NCI-H1092 (cell line): ENCODE measurements at places on chromosomes 7 and 10.

- no peak for DNase-seq
Measured at GRCh38 chr7:44393238-44394111, 68.1 kb upstream of the CAMK2B start.

- DNase-seq: peak; percentile 92
Measured at GRCh38 chr7:35003679-35004303, 33.5 kb downstream of the DPY19L1 start.

- DNase-seq: no peak
Measured at GRCh38 chr10:71998840-71999194, 34.6 kb downstream of the CHST3 start.

DNA sequence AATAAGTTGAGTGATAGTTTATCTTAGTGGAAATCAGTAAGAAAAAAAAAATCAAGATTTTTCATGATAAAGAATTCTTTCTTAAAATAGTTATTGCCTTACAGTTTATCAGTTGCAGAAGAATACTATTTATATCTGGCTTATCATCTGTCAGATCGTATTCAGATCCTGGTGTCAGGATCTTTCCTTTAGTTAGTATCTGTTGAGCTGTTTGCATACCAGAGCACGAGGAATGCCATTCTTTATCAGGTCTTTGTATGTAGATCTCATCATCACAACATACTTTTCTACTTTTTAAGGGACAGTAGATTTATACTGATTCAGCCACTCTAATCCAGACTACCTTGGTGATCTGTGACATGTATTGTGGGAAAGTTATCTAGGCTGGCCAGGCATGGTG lies 12.5 kb downstream of the ENO4 start:
- DNase-seq: no peak

DNA sequence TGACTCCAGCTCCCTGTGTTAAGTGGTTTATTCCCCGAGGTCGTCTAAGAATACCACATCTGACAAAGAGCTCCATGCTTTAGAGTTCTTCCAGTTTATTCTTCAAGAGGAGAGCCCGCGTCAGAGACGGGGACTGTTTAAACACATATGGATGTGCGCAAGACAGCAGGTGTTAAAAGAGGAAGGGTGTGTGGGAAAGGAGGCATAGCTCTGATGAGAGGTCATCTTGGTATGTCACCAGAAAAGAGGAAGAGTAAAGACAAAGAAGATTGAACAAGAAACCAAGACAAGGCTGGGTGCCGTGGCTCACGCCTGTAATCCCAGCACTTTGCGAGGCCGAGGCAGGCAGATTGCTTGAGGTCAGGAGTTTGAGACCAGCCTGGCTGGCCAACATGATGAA lies 258.7 kb downstream of the CCDC3 start:
- no peak for DNase-seq

DNA sequence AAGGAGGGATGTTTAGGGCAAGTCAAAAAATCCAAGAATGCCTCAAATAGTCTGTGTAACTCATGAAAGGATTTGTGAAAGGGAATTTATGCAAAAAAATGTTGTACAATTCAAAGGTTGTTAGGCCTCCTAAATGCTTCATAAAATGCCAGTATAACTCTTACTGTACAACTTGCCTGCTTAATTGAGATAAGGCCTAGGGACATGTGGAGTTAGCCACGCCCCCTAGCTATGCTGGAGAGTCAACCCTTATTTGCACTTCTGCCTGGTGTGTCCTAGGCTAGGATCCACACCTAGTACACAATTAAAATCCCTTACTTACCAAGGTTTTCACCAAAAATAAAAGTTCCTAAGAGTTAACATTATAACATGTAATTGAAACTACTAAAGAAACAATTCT lies 77.2 kb downstream of the ZNF680 start:
- DNase-seq: no peak

DNA sequence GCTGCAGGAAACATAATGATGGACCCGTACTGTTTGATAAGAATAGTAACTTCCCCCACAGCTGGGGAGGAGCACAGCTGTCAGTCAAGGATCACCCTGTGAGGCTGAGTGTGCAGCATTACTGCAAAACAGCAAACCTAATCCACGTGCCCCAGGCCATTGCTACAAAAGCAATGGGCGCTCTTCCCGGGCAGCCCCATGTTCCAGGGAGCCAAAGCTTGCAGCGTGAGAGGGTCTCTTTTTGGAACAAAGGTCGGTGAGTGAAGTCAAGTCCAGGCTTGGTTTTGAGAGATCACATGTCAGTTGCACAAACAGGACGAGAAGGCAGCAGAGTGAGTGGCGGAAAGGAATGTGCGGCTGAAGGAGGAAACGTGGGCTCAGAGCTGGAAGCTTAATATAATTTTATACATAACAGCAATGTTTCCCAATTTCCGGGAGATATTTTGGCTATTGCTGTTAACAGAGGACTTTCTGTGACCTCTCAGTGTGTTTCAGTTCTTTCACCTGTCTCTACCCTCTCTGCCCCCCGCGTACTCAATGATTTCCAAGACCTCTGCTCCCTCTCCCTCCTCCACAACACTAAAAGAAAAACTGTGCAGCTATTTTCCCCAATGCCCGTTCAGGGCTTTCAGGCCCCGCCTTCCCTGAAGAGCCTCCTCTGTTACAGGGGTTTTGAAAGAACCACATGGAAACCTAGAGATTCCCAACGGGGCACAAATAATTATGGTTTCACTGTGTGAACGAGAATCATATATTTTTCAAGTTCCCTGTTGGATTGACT lies 128.9 kb downstream of the MTPAP start:
- DNase-seq: no peak

GRCh38 chr10:86657011-86657395 lies 2.7 kb downstream of the OPN4 start:
- DNase-seq: no peak

GRCh38 chr7:8160779-8161345 lies 101.1 kb downstream of the ICA1 start:
- no peak for DNase-seq

- DNase-seq: no peak
Measured at GRCh38 chr10:68043030-68043429, 32.1 kb downstream of the HERC4 start.

GRCh38 chr7:43501870-43502269 lies 81.0 kb upstream of the STK17A start:
- DNase-seq: no peak

DNA sequence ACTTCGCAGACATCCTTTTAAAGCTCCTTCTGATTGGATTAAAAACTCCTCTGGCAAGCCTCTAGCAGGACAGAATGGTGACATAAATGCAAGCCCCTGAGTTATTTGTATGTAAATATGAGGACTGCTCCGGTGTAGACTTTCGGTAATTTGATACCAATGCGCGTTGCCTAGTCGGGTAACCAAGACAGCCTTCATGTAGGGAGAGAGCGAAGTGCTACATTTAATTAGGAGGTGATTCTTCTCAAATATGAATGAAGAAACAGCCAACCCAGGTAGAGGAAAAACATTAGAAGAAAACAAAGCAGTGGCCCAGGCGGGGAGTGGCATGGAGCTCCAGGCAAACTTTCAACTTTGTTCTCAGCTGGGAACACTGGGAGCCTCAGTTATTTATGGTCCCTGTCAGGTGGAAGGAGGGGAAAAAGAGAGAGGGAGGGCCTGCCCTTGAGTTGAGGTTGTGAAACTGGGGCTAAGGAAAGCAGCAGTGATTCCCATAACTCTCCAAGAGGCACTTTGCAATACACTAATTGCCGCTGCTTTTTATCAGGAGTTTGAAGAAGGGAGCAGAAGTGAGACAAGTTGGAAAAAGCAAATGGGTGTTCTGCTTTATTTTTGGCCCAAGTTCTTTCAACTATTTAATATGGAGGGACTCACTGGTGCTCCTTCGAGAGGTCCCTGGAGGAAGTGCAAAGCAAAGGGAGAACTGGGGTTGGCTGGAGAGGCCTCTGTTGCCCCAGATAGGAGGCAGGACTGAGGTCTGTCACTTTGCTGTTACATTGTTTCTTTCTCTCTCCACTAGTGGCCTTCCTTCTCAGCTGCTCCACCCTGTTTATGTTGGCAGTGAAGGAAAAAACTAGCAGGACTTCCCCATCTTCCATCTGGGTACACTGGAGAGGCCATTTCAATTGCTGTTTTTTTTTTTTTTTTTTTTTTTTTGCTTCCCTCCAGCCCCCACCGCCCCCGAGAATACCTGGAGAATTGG lies 234.6 kb upstream of the CCDC6 start:
- no peak for DNase-seq

DNA sequence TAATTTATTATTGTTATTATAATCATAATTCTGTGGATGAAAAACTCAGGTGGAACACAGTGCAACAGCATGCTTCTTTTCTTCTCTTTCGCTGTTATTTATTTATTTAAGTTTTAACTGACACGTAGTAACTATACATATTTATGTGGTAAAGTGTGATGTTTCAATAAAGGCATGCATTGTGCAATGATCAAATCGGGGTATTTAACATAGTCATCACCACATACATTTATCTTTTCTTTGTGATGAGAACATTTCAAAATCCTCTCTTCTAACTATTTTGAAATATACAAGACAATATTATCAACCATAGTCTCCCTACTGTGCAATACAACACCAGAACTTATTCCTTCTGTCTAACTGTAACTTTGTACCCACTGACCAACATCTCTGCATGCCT lies 152.5 kb upstream of the LYZL1 start:
- DNase-seq: no peak

DNA sequence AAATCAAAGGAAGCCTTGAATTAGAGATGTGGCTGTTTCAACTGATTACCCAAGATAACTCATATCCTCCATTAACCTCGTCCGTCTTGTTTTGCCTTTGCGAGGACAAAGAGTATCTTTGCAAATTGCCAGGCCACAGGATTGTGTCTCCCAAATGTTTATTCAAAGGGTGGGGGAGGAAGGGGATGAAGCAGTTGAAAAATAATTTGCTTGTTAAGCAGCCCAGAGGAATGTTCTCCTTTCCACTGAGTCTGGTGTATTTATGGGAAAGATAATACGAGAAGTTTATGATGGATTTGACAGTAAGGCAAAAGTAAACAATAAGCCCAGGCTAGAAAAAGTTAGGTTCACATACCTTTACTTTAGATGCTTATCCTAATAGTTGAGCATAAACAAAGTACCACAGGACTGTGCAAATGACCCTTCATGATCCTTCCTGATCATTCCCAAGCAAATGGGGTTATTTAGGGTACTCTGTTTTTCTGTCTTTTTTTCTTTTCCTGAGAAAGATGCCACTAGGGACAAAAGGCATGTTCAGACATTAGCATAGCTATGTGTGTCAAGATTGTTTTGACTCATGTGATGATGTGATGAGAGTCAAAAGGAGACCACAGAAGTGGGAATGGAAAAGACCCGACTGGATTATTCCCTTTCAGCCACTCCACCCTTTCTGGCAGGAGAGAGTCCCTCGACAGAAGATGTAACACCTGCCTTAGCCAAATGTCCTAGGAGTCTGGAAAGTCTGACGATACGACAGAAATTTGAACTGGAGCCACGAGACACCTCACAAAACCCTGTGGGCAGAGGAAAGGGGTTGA lies 243.0 kb upstream of the GLI3 start:
- no peak for DNase-seq

DNA sequence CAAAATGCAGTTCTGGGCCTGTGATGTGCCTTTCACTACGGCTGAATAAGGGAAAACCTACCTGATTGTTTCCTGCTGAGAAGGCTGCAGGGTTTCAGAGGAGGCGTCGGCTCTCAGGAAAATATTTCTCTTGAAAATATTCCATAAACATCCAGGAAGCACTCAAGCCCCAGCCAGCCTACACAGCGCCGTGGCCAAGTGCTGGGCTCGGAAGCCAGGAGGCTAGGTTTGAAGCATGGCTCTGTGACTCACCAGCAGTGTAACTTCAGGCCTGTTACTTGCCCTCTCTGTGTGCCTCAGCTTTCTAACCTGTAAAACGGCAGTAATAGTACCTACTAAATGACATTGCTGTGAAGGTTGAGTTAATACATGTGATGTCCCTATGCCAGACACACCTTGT lies 399.1 kb downstream of the GATA3 start:
- no peak for DNase-seq

GRCh38 chr7:156155988-156156733 lies 343.9 kb upstream of the SHH start:
- DNase-seq: no peak

GRCh38 chr7:102463841-102464576 lies 654 bp downstream of the ALKBH4 start:
- DNase-seq: no peak

GRCh38 chr10:24822590-24822989 lies 98.9 kb upstream of the ARHGAP21 start:
- no peak for DNase-seq

DNA sequence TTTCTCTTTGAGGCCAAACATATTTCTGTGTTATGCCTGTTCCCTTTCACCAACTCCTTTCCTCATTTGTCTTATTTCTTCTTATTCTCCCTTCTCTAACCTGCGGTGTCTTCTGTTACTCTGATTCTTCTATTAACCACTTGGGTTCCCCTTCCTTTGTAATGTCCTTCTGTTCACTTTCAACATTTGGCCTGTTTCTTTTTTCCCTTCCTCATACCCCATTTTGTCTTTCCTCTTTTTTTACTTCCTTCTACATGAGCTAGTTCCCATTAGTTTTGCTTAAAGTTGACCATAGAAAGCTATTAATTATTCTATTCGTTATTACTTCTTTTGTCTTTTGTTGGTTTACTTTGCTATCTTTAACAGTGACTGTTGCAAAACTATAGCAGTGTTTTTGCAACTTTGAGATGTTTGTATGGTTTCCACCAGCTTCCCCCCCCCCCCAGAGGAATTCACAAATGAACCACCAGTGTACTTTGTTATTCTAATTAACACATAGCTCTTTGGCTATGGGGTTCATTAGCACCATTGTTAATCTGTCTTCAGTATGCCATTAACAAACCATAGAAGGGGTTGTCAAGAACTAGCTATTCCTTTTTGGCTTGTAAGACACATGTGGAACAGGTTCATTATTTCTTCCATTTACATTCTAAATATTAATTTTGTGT lies 2.9 kb downstream of the LRGUK start:
- no peak for DNase-seq

DNA sequence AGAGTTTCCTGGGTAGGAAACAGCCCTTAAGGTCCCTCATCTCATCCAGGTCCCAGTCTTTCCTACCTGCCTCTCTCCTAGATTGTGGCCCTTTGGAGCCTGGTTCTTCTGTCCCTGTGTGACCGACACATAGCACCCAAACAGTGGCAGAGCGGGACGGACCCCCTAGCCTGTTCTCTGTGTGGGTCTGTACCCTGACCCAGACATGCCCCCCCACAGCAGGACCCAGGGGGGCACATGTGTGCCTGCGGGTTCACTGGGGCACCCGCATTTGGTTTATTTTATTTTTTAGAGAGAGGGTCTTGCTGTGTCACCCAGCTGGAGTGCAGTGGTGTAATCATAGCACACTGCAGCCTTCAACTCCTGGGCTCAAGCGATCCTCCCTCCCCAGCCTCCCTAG lies 11.5 kb downstream of the LIMK1 start:
- DNase-seq: no peak

GRCh38 chr7:111841596-111842205 lies 279.4 kb upstream of the IMMP2L start:
- DNase-seq: no peak

DNA sequence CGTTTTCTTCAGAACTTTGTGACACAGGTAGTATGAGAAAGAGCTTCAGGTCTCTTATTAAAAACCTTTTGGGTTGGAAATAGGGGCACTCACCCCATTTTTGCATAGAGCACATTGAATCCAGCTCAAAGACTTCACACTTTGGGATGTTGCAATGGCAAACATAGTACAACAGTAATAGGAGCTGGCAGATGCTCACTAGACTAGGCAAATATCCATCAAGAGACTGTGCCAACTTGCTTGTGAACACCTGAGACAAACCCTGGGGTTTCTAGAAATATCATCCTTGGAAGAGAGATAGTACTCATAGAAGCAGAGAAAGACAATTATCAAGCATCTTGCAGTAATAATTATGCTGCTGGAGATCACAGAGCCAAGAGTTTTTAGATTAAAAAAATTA lies 280.0 kb downstream of the CACNA2D1 start:
- peak; percentile 29 for DNase-seq
